ENCODE measurements at places on chromosomes 2 and 18.

- no peak for DNase-seq
Observed at GRCh38 chr2:96249654-96250053, 16.1 kb downstream of the TMEM127 start.

DNA sequence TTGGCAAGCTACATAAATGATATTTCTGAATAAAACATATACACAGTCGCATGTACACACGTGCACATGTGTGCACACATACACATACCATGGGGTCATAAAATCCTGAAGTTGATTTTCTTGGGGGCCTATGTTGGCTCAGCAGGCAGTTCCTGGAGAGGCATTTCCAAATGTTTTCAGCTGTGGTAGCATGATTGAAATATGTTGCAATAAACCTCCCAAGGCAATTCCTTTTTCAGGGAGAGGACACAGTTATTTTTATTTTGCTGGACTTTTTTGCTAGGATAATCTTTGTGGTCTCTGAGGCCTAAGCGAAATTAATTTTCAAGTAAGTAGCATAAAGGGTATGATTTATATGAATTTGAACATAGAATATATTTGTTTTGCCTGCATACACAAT is 126.7 kb upstream of the LTBP1 start:
- no peak for DNase-seq

- no peak for DNase-seq
Observed at GRCh38 chr2:176566961-176567360, 297.7 kb downstream of the MTX2 start.

GRCh38 chr2:156522864-156523440 is 86.8 kb downstream of the GPD2 start:
- no peak for DNase-seq

DNA sequence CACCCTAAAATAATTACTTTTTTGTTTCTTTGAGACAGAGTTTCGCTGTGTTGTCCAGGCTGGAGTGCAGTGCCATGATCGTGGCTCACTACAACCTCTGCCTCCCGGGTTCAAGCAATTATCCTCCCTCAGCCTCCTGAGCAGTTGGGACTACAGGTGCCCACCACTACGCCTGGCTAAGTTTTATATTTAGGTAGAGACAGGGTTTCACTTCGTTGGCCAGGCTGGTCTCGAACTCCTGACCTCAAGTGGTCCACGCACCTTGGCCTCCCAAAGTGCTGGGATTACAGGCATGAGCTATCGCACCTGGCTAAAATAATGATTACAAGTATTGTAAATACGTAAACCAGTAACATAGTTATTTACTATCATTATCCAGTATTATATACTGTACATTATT is 257.4 kb upstream of the SP5 start:
- DNase-seq, result no peak

GRCh38 chr2:240439698-240440151 is 4.3 kb downstream of the GPC1 start:
- DNase-seq, result no peak

- no peak for DNase-seq
Observed at GRCh38 chr2:113996671-113997594, 107.0 kb downstream of the ACTR3 start.

DNA sequence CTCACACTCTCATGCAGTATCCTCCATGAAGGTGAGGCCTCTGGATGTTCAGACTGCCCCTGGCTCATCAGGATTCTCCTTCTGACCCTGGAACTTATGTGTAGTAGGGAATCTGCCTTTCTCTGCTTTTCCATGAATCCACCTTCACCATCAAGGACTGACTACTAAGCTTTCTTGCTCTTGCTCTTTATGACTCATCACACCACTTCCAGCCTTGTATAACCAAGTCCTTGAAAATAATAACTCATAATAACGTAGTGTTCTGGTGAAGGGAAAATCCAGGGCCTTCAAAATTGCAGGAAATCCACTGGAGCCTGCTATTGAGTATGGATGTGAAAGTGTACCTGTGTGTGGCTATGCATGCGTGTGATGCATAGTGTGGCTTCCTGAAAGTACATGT is 11.3 kb upstream of the KCNS3 start:
- no peak for DNase-seq

DNA sequence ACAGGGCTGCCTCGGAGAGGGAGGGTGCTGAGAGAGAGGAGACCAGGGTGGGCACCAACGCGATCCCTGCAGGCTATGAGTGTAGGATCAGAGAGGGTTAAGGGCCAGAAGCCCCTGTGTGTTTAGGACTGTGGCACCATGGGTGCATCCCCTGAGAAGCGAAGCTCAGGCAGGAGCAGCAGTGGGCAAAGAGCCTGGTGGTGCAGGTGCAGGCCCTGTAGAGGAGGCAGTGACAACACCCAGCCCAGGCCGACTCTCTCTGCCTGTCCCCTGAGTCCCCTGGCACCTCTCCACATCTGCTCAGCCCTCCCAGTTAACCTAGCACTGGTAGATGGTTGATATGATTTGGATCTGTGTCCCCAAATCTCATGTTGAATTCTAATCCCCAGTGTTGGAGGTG is 139.8 kb downstream of the RNF152 start:
- no peak for DNase-seq

GRCh38 chr18:65906621-65907034 is 155.8 kb downstream of the CDH7 start:
- no peak for DNase-seq

DNA sequence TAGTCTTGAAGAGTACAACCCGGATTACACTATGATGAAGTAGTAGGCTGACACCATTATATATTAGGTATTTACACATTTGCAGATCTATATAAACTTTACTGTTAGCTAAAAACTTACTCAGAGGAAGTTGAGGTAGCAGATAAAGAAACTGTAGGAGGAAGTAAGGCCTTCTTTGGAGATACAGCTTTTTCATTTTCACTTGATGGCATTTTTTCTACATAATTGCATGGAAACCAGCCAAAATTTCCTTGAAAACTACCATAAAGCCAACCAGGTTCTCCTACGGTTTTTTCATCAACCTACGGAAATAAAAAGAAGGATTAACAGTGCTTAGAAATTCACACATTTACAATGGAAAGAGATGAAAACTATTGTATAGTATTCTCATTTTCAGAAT is 86.6 kb downstream of the FAM228A start:
- DNase-seq, result no peak

DNA sequence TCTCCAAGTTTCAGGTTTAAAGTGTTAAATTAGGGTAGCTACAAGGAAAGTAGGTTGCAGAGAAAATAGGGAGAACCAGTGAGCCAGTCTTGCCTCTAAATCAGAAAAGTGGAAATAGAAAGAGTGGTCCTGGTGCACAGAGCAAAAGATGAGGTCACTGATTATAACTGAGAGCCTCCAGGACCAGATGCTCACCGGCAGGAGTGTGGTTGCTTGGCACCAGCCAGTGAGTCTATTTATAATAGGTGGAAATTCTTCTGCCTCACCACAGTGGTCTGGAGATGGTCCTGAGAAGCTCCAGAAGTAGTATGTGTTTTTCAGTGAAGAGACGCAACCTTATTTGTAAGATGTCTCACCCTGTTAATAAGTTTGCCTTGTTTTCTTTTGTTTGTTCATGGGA is 373.9 kb upstream of the KCNJ3 start:
- no peak for DNase-seq

DNA sequence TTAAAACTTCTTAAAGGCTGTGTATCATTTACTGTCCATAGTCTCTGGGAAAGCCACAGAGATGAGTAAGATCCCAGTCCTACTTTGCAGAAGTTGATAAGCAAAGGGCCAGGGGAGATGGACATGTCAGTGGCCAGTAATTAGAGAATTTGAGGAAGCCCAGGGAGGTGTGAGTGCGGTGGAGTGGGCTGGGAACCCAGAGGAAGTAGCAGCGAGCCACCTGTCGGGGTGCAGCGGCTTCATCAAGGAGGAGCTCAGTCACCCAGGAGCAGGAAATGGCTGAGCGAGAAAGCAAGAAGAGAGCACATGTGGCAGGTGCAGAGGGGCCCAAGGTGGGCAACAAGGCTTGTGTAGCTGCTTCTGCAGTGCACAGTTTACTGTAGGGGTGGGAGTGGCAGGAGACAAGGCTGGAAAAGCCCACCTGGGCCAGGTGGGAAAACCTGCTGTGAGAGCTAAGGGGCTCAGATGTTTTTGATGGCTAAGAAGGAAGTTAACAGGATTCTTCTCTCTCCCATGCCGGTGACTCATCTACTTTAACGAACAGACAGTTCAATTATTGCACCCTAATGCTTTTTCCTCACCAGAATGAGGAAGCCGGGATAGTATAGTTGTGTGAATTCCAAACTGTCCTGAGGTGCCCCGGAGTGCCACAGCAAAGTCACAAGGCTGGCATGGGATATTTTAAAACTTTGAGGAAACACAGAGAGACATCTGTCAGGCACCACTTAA is 34.8 kb upstream of the MGAT5 start:
- peak; percentile 52 for DNase-seq

DNA sequence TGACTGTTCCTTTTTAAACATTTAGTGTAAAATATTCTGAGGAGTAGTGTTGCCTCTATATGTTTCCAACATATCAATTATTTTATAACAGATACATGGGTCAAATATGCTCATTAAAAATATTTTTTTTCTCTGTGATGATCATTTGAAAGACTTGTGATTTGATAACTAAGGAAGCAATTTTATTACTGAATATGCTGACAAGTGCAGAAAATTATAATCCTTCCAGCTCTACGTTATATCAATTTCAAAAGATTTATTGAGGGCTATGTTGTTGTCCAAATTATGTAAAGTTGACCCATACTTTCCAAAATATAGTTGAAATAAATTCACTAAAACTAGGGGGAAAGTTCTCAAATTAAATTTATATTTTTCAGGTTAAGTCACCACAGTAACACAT is 290.6 kb downstream of the NYAP2 start:
- DNase-seq, result no peak

GRCh38 chr2:212392043-212392442 is 146.6 kb downstream of the ERBB4 start:
- DNase-seq, result no peak

DNA sequence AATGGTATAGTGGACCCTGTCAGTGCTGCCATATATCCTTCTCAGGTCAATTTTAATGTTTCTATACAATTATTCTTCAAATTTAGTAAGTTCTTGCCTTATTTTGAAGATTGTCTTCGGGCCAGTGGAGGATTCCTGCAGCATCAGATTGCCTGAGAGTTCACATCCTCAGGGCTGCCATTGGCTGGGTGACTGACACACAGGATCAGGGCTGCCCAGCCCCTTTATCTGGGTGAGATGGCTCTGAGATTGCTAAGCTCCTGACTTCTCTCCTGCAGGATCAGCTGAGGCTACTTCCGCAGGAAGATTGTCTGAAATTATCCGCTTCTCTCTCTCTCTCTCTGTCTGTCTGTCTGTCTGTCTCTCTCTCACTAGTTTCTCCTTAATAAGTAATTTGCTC is 567.4 kb downstream of the TSN start:
- DNase-seq, result no peak

- no peak for DNase-seq
Observed at GRCh38 chr18:37548679-37549289, 16.8 kb downstream of the CELF4 start.

- no peak for DNase-seq
Observed at GRCh38 chr2:156553714-156554442, 117.7 kb downstream of the GPD2 start.

- DNase-seq, result no peak
Observed at GRCh38 chr2:241381872-241382271, 25.8 kb downstream of the FARP2 start.

DNA sequence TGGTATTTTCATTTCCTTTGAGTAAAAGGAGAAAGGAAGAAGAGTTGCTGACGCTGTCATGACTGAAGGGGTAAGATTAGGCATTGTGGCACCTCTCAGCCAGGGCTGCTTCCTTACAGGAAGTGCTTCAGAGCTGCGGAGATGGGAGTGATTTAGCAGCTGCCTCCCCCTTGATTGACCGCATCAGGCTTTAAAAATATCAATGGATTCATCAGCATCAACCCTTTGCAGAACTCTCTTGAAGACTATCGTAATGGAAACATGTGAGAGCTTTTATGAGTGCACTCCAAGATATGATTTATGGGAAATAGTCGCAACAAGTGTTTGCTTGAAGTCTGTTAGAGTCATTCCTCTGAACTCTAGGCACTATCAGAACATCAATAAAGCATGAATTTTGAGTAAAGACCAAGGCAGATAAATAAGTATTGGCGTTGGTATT is 141.1 kb downstream of the CSRNP3 start:
- DNase-seq, result no peak

GRCh38 chr2:127143841-127144782 is 37.2 kb upstream of the BIN1 start:
- DNase-seq, result no peak

GRCh38 chr2:104656571-104657163 is 197.2 kb upstream of the POU3F3 start:
- no peak for DNase-seq

GRCh38 chr2:234661849-234662248 is 165.0 kb upstream of the ARL4C start:
- no peak for DNase-seq

DNA sequence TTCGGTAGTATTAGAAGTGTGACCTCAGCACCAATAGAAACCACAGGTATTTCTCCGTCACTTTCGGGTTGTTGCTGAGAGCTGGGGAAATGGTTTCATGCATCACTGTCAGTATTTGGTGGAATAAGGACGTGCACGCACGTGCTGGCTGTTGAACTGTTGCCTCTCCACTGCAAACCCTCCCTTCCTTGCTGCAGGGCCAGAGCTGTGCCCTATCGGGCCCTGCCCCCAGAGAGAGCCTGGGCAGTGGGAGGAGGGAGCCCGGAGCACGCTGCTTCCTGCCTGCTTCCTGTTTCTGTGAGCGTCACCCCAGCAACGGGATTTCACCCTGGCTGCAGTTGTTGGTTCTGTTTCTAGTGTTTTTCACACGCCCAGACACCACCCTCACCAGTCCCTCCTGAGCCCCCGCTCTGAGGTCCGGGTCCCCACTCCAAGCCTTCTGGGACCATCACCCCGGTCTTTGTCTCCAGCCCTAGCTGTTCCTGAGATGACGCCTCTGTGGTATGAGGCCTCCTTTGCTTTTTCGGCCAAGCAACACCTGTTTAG is 47.4 kb downstream of the LRRFIP1 start:
- DNase-seq, result peak; percentile 96

- DNase-seq, result no peak
Observed at GRCh38 chr18:50656841-50657470, 97.1 kb downstream of the MAPK4 start.

DNA sequence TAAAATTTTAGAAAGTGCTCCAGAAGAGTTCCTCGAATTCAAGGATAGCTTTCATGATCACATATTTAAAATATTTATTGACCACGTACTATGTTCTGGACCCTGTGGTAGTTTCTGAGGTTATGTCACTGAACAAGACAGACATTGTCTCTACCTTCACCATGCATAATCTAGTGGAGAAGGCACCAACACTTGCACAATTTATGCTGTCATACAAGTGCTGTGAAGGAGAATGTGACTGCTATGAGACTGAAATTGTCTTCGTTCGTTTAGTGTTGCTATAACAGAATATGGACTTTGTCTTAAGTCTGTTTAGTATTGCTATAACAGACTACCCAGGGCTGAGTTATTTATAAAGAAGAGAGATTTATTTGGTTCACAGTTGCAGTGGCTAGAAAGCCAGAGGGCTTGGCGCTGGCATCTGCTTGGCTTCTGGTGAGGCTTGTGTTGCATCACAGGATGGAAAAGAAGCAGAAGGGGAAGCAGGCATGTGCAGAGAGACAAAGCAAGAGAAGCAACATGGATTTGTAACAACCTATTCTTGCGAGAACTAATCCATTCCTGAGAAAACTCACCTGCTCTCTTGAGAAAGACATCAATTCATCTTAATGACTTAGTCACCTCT is 50.0 kb upstream of the RFX8 start:
- no peak for DNase-seq
